ENCODE measurements at places on chromosomes 11 and 22.

DNA sequence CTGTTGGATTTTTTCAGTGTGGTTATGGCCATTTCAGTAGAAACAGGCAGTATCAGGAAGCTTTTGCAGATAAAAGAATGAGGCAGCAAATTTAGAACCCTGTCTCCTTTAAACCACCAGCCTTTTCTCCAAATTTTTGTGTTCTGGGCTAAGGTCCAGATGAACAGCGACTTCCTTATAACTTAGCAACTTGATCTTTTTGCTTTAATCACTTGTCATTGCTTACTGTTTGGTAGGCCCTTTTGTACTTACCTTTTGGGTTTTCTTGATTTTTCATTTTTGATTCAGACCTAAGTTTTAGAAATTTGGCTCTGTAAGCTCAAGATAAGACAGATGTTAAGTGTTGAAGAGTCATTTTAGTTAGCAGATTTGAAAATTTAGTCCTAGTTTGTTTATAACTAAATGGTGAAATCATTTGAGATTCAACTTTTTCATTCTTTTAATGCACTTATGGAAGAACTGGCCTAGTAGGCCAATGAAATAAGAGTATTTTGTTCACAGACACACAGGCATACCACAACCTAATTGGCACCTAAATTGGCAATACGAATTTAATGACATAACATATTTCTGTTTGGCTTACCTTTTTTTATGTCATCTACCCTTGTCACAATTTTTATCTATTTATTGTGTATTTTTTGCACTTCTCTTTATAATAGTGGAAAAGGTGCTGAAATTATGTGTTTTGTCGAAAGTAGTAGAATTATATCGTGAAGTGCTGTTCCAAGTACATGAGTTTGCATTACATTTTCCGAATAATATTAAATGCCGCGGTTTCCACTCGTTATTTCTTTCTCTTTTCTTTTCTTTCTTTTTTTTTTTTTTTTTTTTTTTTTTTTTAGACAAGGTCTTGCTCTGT is 2.1 kb downstream of the RTN3 start:
- DNase-seq: no peak

GRCh38 chr11:92852946-92853345 is 116.5 kb upstream of the MTNR1B start:
- DNase-seq: no peak

GRCh38 chr11:96854425-96854824 is 464.6 kb downstream of the JRKL start:
- no peak for DNase-seq

DNA sequence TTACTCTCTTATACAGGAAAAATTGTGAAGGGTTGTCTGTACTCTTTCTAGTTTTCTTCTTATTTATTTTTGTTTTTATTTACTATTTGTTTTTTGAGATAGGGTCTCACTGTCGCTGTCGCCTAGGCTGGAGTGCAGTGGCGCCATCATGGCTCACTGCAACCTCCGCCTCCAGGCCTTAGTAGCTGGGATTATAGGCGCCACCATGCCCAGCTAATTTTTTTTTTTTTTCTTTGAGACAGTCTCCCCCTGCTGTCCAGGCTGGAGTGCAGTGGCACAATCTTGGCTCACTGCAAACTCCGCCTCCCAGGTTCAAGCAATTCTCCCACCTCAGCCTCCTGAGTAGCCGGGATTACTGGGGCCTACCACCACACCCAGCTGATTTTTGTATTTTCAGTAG is 18.4 kb downstream of the CUL5 start:
- no peak for DNase-seq

DNA sequence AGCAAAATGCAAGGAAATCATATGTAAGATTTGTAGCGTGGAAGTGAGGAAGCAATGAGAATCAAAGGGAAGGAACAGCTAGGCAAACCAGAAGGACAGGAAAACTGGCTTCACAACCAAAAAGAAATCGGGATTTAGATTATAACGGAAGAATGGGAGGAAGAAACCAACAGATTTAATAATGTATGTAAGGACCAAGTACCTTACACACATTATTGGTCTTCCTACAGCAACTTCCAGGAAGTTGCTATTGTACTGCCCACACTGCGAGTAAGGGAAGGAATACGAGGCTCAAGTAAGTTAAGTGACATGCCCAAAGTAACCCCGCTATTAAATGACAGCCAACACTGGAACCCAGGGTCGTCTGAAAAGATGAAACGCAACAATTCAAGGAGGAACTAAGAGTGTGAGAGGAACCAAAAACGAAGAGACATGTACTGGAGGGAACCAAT is 473 bp downstream of the TXN2 start:
- no peak for DNase-seq

GRCh38 chr11:46659908-46660307 is 40.5 kb downstream of the ARHGAP1 start:
- no peak for DNase-seq

GRCh38 chr11:69663326-69663725 is 11.8 kb downstream of the LTO1 start:
- no peak for DNase-seq

Data from NCI-H460 (cell line).